ENCODE measurements at places on chromosomes 12 and 14. TPM values are rescaled to one million over a fixed set of nuclear protein-coding genes. Genes with fewer than 3 reads are reported as not detected.
A peak's percentile ranks its signal among the peaks of the same experiment; 100 is the strongest.

- DNase-seq = no peak
- H3K4me3 ChIP-seq = no peak overlapping the region
- H3K27ac ChIP-seq = peak overlapping the region; percentile 59
- H3K36me3 ChIP-seq = no peaks in the 10 kb centered on the region
- no peaks in the 10 kb centered on the region for H3K27me3 ChIP-seq
These were observed 69.9 kb downstream of the ARL6IP4 start for GRCh38 chr12:123050331-123050831.

- H3K36me3 ChIP-seq = no peaks in the 10 kb centered on the region
- H3K27me3 ChIP-seq = no peaks in the 10 kb centered on the region
- H3K4me3 ChIP-seq = no peak overlapping the region
- H3K27ac ChIP-seq = no peak overlapping the region
These were observed 16.8 kb downstream of the GPATCH2L start for GRCh38 chr14:76168531-76168930.

GRCh38 chr12:57006809-57007475 lies 596 bp upstream of the ZBTB39 start:
- H3K4me1 ChIP-seq = peaks cover 20% of the 10 kb centered on the region
- no peak for DNase-seq
- H3K36me3 ChIP-seq = peaks cover 4% of the 10 kb centered on the region
- no peak overlapping the region for H3K27ac ChIP-seq
- no peaks in the 10 kb centered on the region for H3K27me3 ChIP-seq

GRCh38 chr12:79525357-79525756 lies 165.4 kb downstream of the PAWR start:
- no peak overlapping the region for H3K4me3 ChIP-seq
- no peaks in the 10 kb centered on the region for H3K36me3 ChIP-seq
- H3K27ac ChIP-seq = no peak overlapping the region
- DNase-seq = no peak

Gene RSRC2
- 53.6 TPM for polyA plus RNA-seq

DNA sequence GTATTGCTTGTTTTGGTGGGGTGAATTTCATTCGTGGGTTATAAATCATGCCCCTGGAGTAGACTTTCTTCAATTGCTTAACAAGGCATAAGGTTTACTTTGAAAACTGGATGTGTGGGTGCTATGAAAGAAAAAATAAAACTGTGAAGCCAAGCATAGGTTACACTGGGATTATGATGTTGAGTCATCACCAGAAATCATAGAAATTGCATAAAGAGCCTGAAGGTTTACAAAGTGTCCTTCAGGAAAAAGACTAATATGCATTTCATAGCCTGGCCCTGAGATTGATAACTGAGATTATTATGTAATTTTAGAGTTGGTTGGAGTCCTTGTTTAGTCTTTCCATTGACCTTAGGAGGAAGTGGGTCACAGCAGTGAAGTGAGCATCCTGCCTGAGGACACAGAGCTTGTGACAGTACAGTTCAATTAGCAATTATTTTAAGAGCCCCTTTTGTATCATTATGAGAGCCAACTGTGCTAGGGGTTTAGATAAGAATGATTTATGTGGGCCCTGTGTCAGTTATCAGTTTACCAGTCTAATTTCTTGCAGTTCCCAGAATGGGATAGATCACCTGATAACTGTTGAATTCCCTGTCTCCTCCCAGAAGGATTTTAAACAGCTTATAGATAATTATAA lies 13.6 kb downstream of the LRRK2 start:
- no peaks in the 10 kb centered on the region for H3K4me1 ChIP-seq
- no peaks in the 10 kb centered on the region for H3K36me3 ChIP-seq
- H3K27ac ChIP-seq = no peak overlapping the region
- DNase-seq = no peak
- no peak overlapping the region for H3K4me3 ChIP-seq

Measured in hepatocyte (in vitro differentiated cells).